ENCODE measurements at places on chromosomes 3 and 15.

- no peak for DNase-seq
Observed at GRCh38 chr3:53604232-53604631, 109.8 kb downstream of the CACNA1D start.

DNA sequence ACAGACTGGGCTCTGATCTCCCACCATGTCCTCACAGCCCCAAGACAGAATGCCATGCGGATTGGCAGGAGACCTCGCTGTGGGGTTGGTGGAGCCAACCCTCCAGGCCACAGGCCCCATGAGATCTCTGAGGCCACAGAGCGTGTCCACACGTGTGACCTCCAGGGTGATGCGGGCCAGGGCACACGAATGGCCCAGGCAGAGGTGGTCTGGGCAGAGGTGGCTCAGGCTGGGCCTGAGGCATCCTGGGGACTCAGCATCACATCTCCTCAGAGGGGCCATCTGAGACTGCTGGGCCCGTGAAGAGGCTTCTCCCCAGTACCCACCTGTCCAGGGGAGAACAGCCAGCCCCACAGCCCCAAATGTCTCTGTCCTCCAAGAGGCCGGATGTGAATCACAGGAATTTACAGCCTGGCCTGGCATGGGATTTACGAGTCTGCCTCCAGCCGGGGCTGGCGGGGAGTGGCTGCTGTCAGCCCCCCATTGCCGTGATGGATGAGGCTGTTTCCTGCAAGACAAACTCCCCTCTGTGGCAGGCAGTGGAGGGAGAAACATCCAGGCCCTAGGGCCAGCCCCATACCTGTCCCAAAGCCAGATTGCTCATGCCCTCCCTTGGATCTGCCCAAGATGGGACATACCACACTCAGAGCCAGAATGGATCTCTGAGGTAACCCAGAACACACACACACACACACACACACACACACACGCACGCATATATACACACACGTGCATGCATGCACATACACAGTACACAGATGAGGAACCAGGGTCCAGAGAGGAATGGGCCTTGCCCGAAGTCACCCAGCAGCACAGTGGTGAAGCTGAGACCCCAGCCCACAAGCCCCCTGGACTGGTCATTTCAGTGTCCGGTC is 208.3 kb downstream of the TBC1D2B start:
- DNase-seq: no peak

- DNase-seq: no peak
Observed at GRCh38 chr3:171125010-171125409, 98.5 kb upstream of the SLC2A2 start.

GRCh38 chr3:175620532-175620931 is 761.4 kb downstream of the NAALADL2 start:
- DNase-seq: no peak

- no peak for DNase-seq
Observed at GRCh38 chr3:27081992-27082607, 287.1 kb downstream of the NEK10 start.

DNA sequence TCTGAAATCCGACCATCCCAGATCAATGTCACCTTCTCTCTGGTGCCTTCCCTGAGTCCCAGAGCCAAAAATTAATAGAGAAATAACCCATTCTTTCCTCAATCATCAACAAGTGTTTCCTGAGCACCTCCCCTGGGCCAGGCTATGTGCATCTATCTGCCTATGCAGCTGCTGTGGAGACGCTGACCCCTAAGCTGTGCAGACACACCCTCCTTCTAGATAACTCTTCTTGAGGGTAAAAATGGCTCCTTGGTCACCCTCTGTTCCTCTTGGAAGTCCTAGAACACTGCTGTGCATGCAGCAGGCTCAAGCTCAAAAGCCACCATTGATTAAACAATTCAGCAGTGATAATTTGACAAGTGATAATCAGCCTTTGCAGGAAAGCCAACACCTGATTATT is 18.4 kb downstream of the CA12 start:
- no peak for DNase-seq

- no peak for DNase-seq
Observed at GRCh38 chr3:38698760-38699159, 49.3 kb upstream of the SCN5A start.

- no peak for DNase-seq
Observed at GRCh38 chr15:99826157-99826780, 93.0 kb upstream of the LYSMD4 start.

- no peak for DNase-seq
Observed at GRCh38 chr3:133973249-133973980, 56.3 kb downstream of the SLCO2A1 start.

DNA sequence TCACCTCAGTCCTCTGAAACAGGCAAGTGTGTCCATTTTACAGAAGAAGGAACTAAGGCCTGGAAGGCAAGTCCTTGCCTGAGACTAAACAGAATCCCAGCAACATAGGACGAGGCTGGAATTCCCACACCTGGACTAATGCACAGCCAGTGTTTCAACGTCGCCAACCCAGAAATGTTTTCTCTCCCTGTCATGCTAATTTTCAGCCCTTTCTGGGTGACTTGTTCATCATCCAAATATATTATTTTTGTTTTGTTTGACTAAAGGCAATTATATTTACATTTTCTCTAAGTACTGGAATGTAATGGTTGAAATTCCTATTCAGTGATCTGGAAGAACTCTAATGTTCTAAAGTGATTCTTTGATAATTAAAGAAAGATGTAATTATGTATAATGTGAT is 51.8 kb downstream of the BTD start:
- no peak for DNase-seq

GRCh38 chr3:131216330-131216729 is 165.2 kb upstream of the NUDT16 start:
- no peak for DNase-seq

- no peak for DNase-seq
Observed at GRCh38 chr3:66754613-66755012, 243.5 kb upstream of the KBTBD8 start.

- no peak for DNase-seq
Observed at GRCh38 chr3:106086038-106086437, 217.2 kb upstream of the CBLB start.

DNA sequence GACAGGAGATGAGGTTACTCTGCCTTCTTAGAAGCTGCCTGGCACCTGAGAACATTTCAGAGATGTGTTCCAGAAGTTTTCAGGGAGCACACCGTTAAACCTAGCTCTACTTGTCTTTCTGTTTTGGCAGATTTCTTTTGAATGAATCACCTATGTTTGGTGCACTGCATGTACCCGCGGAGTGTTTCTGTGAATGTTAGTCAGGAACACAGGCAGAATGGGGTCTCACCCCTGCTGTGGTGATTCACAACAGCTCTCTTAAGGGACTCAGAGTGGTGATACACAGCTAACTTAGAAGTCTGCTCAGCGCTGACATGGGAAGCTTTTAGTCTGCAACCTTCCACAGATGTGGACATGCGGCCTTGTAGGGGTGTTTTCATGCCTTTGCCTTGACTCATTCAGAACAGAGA is 24.0 kb downstream of the TSEN2 start:
- no peak for DNase-seq

- no peak for DNase-seq
Observed at GRCh38 chr3:146131616-146132410, 29.2 kb downstream of the PLOD2 start.

DNA sequence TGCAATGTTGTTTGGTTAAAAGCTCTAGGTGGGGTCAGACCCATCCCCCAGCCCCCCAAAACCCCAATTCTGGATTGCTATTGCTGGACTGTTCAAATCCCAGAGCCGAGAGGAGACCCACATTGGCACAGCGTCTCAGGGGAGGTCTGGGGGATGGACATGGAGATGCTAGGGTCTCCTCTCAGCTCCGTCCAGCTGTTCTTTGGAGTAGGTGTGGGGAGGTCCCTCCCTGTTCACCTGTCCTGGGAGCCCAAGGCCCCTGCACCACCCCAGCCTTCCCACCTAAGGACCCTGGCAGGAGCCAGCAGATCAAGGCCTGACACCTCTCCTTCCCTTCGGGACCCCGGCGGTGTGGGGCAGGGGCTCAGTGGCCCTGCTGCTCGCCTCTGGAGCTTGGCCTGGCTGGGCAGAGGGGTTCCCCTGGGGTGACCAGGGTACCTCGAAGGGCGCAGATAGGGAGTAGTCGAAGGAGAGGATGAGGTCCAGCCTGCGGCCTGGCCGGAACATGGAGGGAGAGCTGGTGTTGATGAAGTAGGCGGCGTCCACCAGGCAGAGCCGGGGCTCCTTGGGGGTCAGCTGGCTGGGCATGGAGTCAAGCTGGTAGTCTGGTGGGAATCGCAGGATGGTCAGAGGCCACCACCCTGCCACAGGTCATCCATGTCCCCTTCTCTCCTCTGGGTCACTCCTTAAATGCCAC is 23.9 kb downstream of the PLA2G4D start:
- DNase-seq: no peak

GRCh38 chr15:79990997-79991334 is 20.0 kb upstream of the BCL2A1 start:
- no peak for DNase-seq

DNA sequence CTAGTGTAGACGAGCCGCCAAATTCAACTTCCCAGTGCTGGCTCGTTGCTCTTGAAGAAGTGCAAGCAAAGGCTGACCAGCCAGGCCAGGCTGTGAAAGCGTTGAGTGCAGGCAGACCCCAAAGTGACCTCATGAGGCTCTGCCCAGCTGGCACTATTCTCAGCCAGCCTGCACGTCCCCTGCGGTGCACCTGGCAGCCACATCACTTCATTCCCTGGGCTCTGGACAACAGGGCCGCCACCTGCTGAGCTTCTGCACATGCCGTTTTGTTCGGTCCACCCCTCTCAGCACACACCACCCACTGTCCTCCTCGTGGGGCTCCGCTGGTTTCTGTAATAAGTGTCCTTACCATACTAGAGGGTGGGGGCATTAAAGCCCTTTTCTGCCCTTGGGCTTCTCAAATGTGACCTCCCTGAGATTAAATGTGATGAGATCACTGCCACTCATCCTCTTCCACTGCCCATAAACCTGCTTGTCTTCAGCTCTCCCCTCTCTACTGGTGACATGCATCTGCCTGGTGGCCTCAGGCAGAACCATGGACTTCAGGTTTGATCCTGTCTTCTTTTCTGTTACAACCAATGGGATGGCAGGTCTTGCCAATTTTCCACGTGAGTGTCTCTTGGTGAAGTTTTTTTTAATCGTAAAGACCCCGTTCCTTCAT is 6.1 kb downstream of the RASGRF1 start:
- no peak for DNase-seq

DNA sequence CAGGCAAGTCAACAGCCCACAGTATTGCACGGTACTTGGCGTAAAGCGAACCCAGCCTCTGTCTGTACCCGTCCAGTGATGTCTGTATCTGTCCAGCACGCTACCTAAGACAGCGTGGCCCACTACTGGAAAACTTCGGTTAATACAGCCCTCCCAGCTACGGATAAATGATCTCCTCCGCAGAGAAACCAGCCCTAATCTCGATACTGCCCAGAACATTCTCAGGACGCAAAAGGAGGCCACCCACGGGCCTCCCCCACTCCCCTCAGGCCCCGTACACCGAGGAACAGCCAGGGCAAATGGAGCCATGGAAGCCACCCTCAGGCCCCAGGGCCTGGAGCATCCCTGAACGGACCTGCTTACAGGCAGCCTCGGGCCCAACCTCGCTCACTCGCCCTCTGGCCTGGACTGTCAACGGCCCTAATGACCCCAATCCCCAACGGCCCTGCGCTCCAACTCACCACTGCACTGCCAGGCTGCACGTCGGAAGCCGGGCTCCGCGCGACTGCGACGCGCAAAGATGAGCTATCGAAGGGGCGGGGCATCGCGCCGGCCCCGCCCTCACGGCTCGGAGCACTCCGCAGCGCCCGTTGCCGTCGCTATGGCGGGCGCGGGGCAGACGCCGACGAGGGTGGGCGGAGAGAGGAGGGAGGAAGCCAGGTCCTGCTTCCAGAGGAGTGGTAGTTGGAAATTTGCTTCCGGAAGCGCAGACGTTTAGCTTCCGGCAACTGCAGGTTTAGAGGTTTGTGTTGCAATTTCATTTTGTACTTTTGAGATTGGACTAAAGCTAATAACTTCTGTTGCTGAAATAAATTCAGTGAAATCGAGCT is at the start of gene SKIC8:
Gene SKIC8, minus strand, starts transcription at position 509 of the 830 bp plus-strand sequence. CDS start 3,923 bp downstream, outside the sequence.
- DNase-seq: peak; percentile 94
